ENCODE measurements at places on chromosomes 5 and 9.

DNA sequence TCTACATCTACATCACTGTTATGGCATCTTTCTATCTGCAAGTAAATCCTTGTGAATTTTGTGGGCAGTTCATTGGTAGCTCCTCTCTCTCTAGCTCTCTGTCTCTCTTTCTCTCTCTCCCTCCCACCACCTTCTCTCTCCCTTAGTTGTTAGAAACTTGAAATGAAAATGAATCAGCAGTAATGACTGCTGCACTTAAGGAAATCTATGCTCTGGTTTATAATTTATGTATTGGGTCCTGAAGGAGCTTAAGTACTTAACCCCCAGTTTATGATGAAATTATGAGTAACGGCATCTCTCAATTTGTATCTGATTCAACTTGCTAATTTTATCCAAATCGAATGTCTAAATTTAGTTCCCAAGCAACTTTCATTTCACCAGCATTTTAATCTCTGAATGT is 52.0 kb upstream of the PTGER4 start:
- DNase-seq: no peak

DNA sequence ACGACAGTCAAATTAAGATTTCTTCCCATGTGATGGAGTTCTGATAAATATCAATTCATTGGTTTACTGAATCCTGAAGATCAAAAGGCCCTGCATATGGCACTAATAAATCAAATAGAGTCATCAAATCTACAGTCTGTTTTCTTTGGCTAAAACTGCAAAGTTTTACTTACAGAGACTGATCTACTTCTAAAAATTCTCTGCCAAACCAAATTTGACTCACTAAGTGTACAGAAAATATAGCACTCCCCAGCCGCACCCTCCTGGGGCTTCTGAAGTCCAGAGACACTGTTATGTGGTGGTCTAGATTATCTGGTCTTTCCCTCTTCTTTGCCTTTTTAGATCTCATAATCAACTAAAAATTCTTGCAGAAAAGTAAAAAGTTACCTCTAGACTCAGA is 237.7 kb downstream of the MLLT3 start:
- no peak for DNase-seq

DNA sequence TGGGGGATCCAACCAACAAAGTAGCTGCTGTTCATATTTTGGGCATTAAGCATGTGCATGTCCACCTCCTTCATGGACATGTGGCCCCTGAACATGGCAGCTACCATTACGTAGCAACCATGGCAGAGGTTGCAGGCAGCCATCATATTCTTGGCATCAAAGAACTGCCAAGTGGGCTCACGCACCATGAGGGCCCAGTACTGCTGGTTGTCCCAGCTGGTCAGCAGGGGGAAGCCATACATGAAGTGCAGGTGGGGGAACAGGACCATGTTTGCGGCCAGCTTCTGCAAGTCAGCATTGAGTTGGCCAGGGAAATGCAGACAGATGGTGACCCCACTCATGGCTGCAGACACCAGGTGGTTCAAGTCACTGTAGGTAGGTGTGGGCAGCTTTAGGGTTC is 9.5 kb downstream of the MTAP start:
- no peak for DNase-seq

DNA sequence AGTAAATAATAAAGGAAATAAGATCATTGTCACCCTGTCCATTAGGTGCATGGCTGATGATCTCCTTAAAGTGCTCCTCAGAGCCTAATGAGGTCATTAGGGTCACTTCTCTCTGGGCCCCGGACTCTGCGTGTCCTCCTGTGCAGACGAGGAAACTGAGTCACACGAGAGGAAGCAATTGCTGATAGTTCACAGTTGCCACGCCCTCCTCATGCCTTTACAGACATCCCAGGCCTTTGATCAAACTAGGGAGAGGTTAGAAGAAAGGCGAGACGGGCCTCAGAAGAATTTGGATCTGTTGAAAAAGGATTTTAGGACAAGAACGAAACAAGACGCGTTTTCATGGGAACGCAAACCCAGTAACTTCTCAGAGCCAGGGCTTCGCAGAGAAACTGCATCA is 32.0 kb upstream of the MSX2 start:
- no peak for DNase-seq

All from stimulated activated naive CD8-positive, alpha-beta T cell treated with anti-CD3 and anti-CD28 coated beads, Interleukin-15, amount 100 ng/mL, for 72 hours (primary cell).